Mammary microvascular endothelial cell (primary cell): ENCODE measurements at places on chromosomes 16 and 17. TPM values are rescaled to one million over a fixed set of nuclear protein-coding genes. Genes with fewer than 3 reads are reported as not detected.

The MTSS2 gene
- 23.0 and 36.4 TPM in 2 replicates for total RNA-seq

The PRAC2 gene
- total RNA-seq = not detected in 2 replicates

The LAT gene
- total RNA-seq = 2.4 and 2.7 TPM in 2 replicates

The SLC5A10 gene
- total RNA-seq = not detected in 2 replicates

The AATK gene
- total RNA-seq = 2.1 and 2.3 TPM in 2 replicates

The SCPEP1 gene
- 39.8 and 62.0 TPM in 2 replicates for total RNA-seq

The CDH1 gene
- total RNA-seq = not detected in 2 replicates

The NEUROD2 gene
- total RNA-seq = not detected in 2 replicates

The TMED6 gene
- not detected in 2 replicates for total RNA-seq

The PIPOX gene
- total RNA-seq = 0.05 and 0.40 TPM in 2 replicates

The UTP18 gene
- total RNA-seq = 45.2 and 48.6 TPM in 2 replicates

The CCDC154 gene
- total RNA-seq = 0.05 TPM in 1 of 2 replicates, not detected in the other

The C17orf78 gene
- not detected in 2 replicates for total RNA-seq

The SLC2A4 gene
- total RNA-seq = 0.10 and 0.13 TPM in 2 replicates

The CHST4 gene
- not detected in 2 replicates for total RNA-seq

The KRT37 gene
- not detected in 2 replicates for total RNA-seq

The PRR35 gene
- total RNA-seq = not detected in 2 replicates

The LLGL1 gene
- total RNA-seq = 41.4 and 48.0 TPM in 2 replicates

The PDILT gene
- not detected in 2 replicates for total RNA-seq

The MARVELD3 gene
- not detected in 2 replicates for total RNA-seq

The SHISA9 gene
- not detected in 2 replicates for total RNA-seq

The ZFP3 gene
- 0.94 and 1.1 TPM in 2 replicates for total RNA-seq

The BAHCC1 gene
- 15.3 and 23.0 TPM in 2 replicates for total RNA-seq

The TAT gene
- total RNA-seq = not detected in 2 replicates

The KRTAP1-1 gene
- total RNA-seq = not detected in 2 replicates

The CHD9NB gene
- 0.20 and 0.30 TPM in 2 replicates for total RNA-seq

The UBTF gene
- 50.5 and 55.8 TPM in 2 replicates for total RNA-seq

The ZG16 gene
- total RNA-seq = not detected in 2 replicates

The TBC1D3H gene
- not detected in 2 replicates for total RNA-seq

The SLC38A8 gene
- not detected in 2 replicates for total RNA-seq

The KRTAP2-3 gene
- total RNA-seq = not detected in 2 replicates

The GUCY2D gene
- not detected in 2 replicates for total RNA-seq

The SSH2 gene
- total RNA-seq = 20.8 and 23.1 TPM in 2 replicates

The UNC13D gene
- 1.2 and 1.8 TPM in 2 replicates for total RNA-seq

The KRT16 gene
- total RNA-seq = not detected in 2 replicates

The SLFN13 gene
- 3.6 and 6.2 TPM in 2 replicates for total RNA-seq

The C1QL1 gene
- total RNA-seq = 0.93 TPM in 1 of 2 replicates, not detected in the other
